ENCODE measurements at places on chromosomes 6 and 20.

GRCh38 chr6:32123681-32124080, 4.4 kb downstream of the ATF6B start:
- no peak for DNase-seq

DNA sequence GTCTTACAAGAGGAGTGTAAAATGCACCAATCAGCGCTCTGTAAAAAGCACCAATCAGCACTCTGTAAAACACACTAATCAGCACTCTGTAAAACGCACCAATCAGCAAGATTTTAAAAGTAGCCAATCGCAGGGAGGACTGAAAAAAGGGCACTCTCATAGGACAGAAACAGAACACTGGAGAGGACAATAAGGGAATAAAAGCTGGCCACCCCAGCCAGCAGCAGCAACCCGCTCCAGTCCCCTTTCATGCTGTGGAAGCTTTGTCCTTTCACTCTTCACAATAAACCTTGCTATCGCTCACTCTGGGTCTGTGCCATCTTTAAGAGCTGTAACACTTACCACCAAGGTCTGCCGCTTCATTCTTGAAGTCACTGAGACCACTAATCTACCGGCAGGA, 1.7 kb upstream of the AIG1 start:
- no peak for DNase-seq

GRCh38 chr6:158544428-158544827, 15.5 kb upstream of the TMEM181 start:
- DNase-seq: no peak

DNA sequence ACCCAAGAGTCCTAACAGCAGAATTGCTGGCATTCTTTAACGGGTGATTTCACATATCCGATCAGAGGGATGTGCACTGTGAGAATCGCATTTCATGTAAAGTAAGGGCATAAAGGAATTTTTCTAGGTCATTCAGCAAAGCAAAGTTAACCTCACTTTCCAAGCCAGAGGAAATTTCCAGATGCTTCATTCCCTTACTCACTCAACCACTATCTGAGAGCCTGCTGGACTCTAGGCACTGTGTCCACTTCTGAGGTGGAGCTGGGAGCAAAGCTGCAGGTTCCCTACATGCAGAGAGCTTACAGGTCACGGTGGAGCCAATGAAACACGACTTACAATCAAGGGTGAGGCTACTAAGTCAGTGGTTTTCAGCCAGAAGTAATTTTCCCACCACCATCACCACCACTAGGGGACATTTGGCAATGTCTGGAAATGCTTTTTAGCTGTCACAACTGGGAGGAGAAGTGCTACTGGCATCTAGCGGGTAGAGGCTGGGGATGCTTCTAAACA, 34.5 kb upstream of the TSHZ2 start:
- no peak for DNase-seq

GRCh38 chr6:110618591-110619267, 142.3 kb upstream of the SLC22A16 start:
- peak; percentile 9 for DNase-seq

- DNase-seq: no peak
Measured at GRCh38 chr20:47597090-47597489, 95.4 kb downstream of the NCOA3 start.

DNA sequence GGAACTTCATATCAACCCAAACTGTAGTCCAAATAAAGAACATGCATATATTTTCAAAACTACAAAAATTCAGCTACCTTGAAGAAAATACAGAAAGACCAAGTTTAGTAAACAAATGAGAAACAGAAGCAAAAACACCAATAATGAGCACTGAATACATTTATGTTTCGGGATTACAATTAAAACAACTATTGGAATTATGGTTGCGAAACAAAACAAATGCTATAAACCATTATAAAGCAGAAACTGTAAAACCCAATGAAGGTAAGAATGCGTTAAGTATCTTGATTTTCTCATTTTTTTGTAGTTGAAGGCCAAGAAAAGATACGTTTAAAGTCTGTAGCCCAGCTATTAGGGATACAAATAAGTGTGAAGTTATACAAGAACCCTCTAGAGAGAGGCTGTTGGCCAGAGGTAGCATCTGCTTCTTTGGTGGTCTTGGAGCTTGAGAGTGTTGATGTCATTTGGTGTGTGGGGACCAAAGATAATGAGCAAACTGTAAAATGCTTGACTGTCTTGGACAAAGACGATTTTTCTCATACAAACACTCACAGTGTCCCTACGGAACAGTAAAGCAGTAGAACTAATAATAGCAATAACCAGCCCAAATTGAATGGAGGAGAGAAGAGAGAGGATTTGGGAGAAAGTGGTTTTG, 111.5 kb downstream of the PRND start:
- DNase-seq: no peak

GRCh38 chr6:43211955-43212354, 17.3 kb downstream of the DNPH1 start:
- DNase-seq: no peak

DNA sequence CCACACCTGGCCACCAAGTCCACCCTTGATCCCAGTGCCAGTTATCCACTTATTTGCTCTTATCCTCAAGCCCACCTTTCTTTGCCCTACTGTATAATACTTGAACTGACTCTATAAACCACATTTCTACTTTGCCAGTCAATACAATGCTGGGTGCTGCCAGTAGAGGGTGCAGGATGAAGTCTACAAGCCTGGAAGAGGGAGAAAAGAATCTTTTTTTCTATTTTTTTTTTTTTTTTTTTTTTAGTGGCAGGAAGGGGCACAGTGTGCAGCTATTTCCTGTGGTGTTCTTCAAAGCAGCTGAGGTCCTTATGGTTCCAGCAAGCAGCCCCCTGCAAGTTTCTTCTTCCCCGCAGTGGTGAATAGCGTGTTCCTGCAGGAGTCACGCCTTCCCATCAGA, 22.2 kb upstream of the GABRR1 start:
- no peak for DNase-seq

DNA sequence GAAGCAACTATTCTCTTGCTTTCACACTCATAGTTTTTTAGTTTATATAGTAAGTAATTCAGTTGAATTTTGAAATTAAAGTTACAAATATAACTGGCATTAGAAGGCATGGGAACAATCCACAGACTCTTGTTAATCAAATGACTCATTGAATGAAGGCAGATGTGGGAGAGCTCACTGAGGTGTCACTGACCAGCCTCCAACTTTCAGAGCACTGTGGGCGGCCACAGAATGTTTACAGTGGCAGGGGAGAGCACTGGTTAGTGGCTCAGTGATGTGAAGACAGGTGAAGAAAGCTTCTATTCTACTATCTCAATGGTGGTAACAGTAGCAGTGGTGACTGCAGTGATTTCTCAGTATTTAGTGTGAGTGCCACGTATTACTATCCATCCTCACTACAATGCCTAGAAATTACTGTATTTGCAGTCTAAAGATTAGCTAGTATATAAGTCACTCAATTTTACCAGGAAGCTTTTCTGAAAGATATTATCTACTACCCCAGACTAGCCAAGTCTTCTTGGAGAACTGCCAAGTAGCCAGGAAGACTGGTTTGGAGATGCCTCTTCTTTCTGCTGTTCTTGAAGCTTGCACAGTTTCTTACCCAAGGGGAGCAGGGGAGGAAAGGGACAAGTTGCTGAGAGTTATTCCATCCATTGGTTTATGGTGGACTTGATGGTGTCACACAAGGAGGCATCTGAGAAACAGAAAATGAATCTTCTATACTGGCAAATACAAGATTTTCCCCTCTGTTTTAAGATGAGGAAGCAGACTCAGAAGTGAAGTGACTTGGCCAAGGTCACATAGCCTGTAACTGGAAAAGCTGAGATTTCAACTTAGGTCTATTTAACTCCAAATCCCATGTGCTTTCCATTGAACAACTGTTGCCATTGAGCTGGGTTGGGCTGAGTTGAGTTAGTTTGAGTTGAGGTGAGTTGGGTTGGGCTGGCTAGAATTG, 231.2 kb downstream of the ANKRD60 start:
- DNase-seq: no peak

DNA sequence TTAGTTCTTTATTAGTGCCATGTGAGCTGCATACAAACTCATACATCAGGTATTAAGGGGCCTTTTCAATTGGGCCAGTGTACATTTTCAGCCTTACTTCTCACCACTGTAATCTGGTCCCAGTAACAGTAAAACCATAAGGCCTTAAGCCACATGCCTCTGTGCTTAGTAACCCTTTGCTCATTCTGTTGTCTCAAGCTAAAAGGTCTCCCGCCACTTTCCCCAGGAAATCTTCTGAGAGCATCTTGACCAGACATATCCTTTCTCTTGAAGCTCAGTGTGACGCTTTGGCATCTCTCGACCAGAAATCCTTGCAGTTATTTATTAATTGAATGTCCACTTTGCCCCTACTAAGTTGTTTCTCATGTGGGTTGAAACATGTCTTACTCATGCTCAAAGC, 68.0 kb downstream of the CYP39A1 start:
- DNase-seq: no peak

DNA sequence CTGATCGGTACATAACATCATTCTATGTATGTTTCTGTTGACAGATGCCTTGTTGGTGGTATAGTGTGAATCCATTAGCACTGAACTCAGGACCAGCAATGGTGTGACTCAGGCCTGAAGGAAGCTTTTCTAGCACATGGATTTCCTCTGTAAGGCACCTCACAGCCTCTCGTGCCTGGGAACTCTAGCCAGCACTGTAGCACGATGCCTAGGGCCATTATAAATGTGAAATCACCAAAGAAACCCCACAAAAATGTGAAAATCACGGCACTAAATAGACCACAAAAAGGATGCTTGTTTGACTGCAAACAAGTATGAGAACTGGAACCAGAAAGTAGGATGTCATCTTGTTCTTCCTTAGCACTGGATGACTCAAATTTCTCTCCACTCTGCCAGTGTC, 63.7 kb upstream of the NKX2-2 start:
- no peak for DNase-seq

GRCh38 chr6:148751793-148752170, 5.0 kb downstream of the UST start:
- peak; percentile 43 for DNase-seq

GRCh38 chr6:110307368-110307767, 50.8 kb downstream of the METTL24 start:
- DNase-seq: no peak

DNA sequence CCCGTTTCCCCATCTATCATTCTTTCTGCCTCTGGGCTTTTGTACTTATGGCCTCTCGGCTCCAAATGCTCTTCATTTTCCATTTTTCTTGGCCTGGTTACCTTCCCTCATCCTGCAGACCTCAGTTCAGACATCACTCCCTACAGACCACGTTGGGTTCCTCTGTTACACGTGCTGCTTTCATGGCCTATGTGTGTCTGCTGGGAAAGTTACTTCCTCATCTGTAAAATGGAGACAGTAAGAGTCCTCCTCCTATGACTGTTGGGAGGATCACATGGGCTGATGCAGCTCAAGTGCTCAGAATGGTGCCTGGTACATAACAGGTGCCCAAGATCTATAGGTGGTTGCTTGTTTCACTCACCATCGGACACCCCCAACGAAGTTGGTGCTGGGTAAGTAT, 13.5 kb downstream of the KCNK17 start:
- no peak for DNase-seq

- DNase-seq: no peak
Measured at GRCh38 chr20:58024241-58024721, 204.2 kb downstream of the ANKRD60 start.

- peak; percentile 93 for DNase-seq
Measured at GRCh38 chr20:15759594-15759993, 813.7 kb downstream of the KIF16B start.

DNA sequence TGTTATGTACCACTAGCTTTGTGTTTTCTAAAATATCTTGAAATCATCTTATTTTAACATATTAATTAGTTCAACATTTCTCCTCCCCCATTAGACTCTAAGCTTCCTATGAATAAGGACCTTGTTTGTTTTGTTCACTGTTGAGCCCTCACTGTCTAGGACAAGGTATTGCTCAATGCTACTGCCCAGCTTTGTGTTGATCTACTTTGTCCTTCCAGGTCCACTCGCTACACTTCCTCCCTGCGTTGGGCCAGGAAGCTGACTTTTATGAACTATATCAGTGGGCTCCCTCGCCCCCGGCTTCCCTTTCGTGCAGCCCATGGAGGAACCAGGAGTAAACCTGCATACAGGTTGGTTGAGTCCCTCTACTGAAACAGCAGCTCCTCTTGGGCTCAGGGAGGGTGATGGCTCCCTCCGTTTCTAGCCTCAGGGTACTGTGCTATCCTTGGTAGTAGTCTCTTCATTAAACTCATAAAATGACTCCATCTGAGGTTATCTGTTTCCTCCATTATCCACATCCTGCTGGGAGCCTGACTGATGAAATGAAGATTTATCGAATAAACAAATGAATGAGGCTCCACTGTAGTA, 272.5 kb downstream of the CLIC5 start:
- no peak for DNase-seq

DNA sequence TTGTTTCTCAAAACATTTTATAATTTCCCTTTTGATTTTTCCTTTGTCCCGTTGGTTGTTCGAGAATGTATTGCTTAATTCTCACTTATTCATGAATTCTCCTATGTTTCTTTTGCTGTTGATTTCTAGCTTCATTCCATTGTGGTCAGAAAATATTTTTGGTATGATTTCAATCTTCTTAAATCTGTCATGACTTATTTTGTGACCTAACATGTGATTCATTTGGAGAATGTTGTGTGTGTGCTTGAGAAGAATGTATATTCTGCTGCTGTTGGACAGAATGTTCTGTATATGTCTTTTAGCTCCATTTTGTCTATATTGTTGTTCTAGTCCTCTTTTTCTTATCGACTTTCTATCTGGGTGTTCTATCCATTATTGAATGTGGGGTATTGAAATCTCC, 286.2 kb upstream of the RNF217 start:
- no peak for DNase-seq

DNA sequence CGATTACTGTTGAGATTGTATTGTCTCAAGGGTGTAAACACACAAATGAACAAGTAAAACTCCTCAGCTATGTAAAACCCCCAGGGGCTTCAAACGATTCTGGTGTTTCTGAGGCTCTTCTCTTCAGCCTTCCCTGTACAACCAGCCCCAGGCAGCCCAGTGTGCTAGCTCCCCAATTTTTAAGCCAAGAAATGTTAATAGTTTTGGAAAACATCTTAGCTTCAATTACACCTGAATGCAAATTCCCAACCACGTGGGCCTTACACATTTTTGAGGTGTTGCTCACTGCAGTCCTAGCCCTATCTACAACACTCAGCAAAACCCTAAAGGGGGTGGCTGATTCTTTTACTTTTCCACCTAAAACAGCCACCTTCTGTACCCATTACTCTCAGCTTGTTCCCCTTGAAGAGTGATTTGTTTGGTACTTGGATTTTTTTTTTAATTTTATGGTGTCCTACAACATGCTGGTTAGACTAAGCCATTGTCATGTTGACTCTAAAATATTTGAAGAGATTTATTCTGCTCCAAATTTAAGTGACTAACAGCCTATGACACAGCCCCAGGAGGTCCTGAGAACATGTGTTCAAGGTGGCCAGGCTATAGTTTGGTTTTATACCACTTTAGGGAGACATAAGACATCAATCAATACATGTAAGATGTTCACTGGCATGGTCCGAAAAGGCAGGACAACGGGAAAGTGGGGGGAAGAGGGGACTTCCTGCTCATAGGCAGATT, 48.7 kb downstream of the ADAT2 start:
- no peak for DNase-seq
